ENCODE measurements at places on chromosomes 7 and 10.

- no peak for DNase-seq
These were observed 33.6 kb downstream of the FAM25A start for GRCh38 chr10:87053577-87054181.

GRCh38 chr10:112775381-112775780 lies 174.7 kb upstream of the TCF7L2 start:
- DNase-seq = no peak

DNA sequence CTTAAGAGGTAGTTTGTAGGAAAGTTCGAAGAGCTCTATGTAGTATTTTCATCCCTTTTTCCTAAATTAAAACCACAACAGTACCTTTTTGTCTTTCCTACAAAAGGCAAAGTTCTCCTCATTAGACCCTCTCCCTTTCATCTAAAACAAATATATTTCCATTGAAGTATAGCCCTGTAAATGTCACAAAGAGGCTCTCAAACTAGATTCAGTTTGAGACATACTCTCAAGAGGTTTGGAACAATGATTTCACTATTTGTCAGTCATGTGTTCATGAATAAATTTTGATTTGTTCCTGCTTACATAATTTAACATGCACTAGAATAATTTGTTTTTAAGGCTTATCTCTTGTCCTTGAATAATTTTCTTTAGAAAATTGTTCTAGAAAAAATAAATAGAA lies 12.2 kb downstream of the TAS2R16 start:
- DNase-seq = no peak

- no peak for DNase-seq
These were observed 21.0 kb downstream of the TRIL start for GRCh38 chr7:28937103-28937502.

DNA sequence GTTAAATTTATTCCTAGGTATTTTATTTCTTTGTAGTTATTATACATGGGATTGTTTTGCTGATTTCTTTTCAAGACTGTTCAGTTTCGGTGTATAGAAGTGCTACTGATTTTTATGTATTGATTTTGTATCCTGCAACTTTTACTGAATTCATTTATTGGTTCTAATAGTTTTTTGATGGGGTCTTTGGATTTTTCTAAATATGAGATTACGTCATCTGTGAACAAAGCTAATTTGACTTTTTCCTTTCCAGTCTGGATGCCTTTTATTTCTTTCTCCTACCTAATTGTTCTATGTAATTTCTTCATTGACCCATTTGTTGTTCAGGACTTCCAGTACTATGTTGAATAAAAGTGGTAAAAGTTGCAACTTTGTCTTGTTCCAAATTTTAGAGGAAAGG lies 5.8 kb upstream of the AOAH start:
- DNase-seq = no peak

GRCh38 chr7:29748286-29749099 lies 57.8 kb upstream of the WIPF3 start:
- peak; percentile 51 for DNase-seq

Measured in Panc1 (cell line).